IMR-90 (cell line): ENCODE measurements at places on chromosomes 13 and 19.

DNA sequence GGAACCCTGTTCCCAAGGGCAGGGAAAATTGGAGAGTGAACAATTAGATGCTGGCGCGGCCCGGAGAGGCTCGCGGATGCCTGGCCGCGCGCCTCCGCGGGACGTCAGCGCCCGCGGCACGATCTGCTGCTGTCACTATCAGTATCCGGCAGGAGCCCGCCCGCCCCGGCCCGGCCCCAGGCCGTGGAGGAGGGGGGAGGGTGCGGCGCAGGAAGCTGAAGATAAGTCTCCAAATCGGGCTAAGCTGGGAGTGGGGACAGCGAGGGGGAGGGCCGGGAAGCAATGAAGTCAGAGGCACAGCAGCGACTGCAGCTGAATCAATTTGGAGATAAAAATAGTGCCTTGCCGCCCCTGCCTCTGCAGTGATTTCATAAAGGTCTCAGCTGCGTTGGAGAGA lies 441.5 kb upstream of the KLF12 start:
- peak; percentile 33 for DNase-seq

GRCh38 chr19:7337380-7338194 lies 11.2 kb upstream of the ARHGEF18 start:
- DNase-seq = no peak

DNA sequence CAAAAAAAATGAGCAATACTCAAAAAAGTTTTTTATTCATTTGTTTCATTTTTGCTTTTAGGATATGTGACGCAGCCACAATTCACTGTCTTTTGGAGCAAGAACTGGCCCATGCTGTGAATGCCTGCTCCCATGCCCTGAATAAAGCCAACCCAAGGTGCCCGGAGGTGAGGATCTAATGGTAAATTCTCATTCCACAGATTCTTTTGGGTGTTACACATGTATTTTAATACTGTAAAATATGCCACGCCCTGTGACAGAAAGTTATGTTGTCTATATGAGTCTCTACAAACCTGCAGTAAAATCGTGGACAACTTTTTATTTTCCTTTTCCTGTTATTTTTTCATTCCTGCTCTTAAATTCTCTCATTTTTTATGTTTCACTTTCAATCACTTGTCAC lies 57.5 kb upstream of the AKAP11 start:
- DNase-seq = no peak

DNA sequence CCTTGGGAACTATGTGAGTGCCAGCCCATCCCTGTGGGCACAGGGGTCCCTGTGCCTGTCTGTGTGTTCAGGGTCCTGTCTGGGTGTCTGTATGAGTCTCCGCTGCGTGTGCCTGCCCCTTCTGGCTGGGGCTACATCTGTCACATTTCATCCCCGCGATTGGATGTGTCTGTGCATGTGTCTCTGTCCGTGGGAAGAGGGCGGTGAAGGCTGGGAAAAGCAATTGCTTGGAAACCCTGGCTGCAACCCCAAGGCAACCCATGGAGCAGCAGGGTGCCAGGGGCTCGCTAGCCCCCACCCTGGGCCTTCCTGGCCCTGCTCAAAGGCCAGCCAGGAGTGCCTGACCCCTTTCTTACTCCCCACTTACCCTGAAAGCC lies 1.4 kb downstream of the MAG start:
- DNase-seq = no peak

- no peak for DNase-seq
Measured at GRCh38 chr19:46678110-46678732, 17.2 kb upstream of the DACT3 start.

- DNase-seq = peak; percentile 13
Measured at GRCh38 chr13:70960841-70961443, 852.7 kb upstream of the KLHL1 start.

- no peak for DNase-seq
Measured at GRCh38 chr13:91747186-91747585, 348.8 kb downstream of the GPC5 start.

- peak; percentile 70 for DNase-seq
Measured at GRCh38 chr13:31951215-31951678, 80.3 kb upstream of the FRY start.

DNA sequence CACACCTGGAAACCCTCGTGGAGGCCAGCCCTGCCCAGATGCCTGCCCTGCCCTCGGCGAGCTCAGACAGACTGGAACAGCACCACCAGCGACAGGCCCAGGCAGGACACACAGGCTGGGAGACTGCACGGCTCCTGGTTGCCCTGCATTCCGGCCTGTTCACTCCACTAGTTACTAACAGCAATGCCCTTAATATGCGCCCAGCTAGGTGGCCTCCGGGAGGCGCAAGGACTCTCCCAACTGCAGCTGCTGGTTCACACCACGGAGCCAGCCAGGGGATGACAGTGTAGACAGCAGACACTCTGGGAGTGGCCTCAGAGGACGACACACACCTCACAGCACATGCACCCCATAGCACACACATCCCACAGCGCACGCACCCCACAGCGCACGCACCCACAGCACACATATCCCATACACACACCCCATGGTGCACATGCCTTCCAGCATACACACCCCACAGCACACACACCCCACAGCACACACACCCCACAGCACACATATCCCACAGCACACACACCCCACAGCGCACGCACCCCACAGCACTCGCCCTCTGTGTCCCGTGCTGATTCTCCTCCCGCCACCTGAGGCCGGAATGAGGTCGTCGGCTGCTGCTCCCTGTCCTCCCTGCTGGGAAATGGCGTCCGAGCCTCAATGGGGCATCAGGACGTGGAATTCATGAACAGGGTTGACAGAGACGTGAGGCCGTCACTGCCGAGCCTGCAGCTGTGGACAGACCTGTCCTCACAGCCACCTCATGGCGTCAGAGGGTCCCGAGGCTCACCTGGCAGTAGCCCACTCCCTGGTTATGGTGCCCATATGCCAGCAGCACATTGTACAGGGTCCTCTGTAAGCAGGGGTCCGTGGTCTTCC lies 13.6 kb downstream of the GRTP1 start:
- DNase-seq = no peak

GRCh38 chr13:21800837-21801616 lies 130.2 kb downstream of the FGF9 start:
- DNase-seq = peak; percentile 24

- DNase-seq = no peak
Measured at GRCh38 chr13:20264271-20265018, 32.3 kb upstream of the GJB6 start.

DNA sequence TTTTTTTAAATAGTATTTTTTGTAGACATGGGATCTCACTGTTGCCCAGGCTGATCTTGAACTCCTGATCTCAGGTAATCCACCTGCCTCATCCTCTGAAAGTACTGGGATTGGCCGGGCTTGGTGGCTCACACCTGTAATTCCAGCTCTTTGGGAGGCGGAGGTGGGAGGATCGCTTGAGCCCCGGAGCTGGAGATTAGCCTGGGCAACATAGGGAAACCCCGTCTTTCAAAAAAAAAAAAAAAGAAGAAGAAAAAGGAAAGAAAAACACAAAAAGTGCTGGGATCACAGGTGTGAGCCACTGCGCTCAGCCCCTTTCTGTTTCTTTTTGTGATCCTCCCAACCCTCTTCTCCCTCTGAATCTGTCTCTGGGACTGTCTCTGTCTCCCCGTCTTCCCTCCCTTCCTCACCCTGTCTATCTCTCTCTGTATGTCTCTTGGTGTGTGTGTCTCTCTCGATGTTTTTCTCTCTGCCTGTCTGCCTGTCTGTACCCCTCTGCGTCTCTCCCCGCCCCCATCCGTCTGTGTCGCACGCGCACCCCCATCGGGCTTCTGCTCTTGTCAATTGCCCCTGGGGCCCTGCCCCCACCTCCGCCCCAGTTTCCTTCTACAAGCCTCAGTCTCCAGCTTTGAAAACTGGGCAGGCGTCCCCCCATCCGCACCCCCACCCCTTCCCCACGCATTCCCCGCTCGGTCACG lies 540 bp upstream of the ZFP36 start:
- no peak for DNase-seq

DNA sequence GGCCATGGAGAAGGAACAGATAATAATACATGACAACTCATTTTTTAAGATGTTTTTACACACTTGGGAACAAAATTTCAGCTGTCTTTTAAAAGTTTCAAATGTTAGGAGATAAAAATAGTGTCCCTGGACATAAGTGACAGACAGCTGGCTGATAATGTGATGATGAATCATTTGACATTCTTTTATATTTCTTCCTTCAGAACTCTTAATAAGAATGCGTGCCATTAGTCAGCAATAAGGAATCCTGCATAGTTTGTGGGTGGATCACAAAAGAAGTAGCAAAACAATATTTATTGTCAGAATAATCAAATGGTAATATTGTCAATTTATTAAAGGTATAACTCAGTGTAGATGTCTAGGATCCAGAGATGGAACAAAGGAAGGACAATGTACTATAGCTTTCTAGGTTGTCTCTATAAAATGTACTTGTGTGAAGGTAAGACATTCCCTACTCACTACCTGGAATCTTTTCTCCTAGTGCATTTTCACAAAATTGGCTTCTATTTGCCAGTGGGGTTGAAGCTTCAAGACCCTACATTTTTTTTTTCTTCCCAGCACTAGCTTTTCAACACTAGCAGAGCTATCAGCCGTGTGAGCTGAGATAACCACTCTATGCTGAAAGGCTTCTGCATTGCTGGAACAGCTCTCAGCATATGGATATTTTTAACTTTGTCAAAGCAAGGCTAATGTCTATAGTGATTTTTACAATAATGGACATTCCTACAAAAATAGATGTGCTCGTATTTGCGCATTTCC lies 175.6 kb upstream of the SLITRK6 start:
- DNase-seq = no peak

- DNase-seq = no peak
Measured at GRCh38 chr19:7478843-7479227, 10.0 kb downstream of the PEX11G start.

DNA sequence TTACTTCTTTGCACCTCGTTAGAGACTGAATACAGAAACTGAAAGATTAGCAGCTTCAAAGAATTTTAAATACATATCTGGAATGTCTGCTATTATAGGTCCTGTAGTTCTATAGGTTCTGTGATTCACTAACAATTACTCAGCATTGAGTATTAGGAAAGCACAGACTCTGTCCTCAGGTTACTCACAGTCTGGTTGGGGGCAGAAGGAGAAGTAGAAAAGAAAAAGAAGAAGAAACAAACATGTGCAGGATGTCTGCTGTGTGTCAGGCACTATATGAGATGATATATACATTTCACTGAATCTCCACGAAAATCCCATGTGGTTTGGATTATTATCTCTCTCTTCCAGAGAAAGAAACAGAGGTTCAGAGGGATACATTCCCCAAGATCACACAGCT lies 40.1 kb downstream of the SERTM1 start:
- DNase-seq = no peak

DNA sequence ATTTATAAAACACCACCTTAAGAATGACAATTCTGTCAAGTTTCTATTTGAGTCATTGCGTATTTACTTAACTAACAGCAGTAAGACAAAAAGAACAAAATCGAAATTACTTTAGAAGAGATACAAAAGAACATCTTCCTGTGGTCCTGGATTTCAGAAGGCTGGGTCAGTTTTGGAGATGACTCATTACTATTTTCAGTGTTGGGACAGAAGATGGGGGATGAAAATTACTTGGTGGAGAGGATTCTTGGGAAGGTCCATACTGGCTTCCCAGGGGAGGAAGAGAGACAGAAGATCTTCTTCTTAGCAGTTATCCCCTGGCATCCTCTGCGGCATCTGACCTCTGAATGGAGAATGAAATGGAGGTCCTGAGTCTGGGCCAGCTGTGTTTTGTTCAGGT lies 33.5 kb upstream of the CSNK1A1L start:
- DNase-seq = no peak

- DNase-seq = no peak
Measured at GRCh38 chr19:33224694-33225457, 774 bp downstream of the SLC7A10 start.

GRCh38 chr19:49470615-49470978 lies 3.4 kb upstream of the FLT3LG start:
- DNase-seq = no peak

DNA sequence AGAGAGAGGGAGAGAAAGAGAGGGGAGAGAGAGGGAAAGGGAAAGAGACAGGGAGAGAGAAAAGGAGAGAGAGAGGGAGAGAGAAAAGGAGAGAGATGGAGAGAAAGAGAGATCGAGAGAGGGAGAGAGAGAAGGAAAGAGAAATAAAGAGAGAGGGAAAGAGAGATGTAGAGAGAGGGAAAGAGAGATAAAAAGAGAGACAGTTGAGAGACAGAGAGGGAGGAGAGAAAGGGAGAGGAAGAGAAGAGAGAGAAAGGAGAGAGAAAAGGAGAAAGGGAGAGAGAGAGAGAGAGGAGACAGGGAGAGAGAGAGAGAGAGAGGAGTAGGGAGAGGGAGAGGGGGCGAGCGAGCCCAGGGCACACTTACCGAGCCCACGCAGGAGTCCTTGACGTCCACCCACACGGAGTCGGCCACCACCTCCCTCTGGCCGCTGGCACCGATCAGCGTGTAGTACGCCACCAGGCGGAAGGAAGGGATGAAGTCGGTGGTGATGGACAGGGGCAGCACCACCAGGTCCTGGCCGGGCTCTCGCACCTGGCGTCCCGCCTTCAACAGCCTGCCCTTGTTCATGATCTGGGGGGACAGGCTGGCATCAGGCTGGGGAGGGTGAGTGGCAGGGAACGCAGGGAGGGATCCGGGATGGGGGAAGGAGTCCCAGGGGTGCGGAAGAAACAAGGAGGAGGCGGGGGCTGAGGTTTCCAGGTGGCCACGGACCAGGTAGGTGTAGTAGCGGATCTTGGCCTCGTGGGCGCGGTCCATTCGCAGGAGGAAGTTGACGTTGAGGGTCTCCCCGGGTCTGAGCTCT lies 10.0 kb downstream of the C3 start:
- DNase-seq = no peak

DNA sequence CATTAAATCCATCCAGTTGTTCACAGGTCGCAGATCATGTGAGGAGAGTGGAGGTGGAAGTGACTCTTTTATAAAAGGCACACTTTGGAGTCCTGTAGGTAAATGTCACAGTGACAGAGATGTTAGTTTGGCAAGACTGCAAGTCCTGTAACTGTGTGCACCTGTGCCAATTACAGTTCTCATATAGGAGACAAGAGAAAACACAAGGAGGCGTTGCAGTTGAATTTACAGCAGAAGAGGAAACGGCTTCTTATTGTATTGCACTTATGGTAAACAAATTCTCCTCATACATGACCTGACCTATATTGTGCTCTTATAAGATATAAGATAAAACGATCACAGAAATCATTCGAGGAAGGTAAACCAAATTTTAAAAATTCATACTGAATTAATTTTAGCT lies 732.8 kb upstream of the SLC10A2 start:
- no peak for DNase-seq

DNA sequence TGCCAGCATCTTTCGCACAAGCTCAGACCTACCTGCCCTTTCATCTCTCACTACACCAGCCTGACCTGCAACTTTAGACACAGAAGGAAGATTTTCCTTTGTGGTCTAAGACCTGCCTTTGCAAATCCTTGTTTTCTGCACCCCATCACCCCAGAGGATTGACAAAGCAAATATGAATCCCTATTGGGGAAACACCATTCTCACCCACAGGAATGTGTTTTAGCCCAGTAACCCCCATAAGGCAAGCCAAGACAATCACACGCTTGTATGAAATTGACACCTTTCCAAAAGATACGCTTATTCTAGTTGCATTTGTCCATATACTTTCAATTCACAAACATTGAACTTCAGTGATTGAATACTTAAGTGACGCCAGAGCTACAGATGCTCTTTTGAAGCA lies 55.7 kb downstream of the SPATA13 start:
- no peak for DNase-seq
